H9 (cell line): ENCODE measurements at places on chromosomes 7 and 10.
A peak's percentile ranks its signal among the peaks of the same experiment; 100 is the strongest.

DNA sequence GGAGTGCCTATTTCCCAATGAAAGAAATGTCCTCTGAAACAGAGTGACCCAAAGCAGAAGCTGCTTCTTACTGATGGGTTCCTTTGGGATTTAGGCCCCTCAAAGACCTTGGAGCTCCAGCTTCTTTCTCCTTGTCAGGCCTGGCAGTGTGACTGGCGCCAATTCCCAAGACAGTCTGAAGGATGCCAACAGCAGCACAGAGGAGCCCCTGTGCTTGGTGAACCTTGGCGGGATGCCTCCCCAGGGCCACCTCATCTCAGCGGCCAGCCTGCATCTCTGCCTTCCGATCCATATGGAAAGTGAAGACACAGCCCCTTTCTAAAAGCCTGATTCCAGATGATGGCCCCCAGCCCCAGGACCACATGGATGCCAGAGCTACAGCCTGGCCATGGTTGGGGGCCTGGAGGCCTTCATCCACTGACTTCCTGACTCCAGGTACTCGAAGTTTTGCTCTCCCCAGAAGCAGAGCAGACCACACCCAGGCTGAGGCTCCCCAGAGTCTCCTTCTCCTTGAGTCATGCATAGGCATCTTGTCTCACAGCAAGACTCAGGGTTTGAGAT lies 45.4 kb downstream of the FBXW4 start:
- DNase-seq: no peak

DNA sequence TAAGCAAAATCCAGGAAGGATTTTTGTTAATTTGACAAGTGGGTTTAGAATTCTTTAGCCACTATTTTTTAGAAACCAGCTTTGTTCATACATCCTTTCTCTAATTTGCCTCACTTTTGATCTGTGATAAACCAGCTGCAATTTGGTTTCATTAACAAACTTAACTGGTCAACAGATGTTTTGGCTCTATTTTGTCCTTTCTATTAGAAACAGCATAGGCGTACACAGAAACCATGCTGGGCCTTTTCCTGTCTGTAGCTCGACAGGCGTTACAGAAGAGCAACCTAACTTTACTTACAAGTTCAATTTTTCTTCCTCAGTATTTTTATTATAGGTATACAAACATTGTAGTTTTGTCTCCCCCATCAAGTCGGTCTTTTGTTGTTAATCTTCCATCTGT lies 28.2 kb downstream of the KAT6B start:
- DNase-seq: no peak

DNA sequence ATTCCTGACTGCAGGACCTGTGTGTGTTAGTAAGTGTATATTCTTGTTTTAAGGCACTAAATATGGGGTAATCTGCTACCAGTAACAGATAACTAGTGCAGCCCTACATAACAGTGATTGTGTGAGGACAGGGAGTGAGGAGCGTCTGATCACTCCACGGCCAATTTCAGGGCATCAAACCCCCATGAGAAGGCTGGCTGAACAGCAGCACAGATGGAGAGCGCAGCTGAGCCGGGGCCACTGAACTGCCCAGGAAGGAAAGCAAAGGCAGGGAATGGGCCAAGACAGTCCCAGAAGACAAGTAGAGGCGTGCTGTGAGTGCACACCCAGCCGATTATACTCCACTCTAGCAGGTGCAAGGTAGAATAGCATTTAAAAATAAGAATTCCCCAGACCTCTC lies 157.1 kb upstream of the CHST15 start:
- DNase-seq: no peak

- no peak for DNase-seq
Observed at GRCh38 chr7:2959828-2960599, 83.7 kb downstream of the CARD11 start.

DNA sequence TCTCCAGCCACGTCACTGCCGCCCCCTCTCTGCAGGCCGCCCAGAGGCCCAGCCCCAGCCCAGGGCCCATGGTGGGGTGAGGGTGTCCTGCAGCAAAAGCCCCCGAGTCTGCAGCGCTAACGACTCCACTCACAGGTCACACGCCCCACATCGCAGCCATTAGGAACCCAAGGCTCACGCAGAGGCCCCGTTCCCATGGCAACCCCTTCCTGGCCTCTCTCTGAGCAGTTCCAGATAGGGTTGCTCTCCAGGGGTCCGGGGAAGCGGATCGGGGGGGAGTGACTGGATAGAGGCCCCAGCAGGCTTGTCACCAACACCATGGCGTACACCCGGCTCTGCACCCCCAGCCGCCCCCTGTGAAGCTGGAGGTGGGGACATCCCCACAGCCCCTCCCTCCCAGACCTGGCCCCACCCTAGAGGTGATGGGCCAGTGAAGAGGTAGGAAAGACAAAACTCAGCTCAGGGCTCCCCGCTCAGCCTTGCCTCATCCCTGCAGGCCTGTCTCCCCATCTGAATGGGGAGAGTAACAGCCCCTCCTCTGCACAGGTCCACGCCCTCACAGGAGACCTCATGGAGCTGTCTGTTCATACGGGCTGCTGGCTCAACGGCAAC lies 41.2 kb downstream of the TNRC18 start:
- peak; percentile 68 for DNase-seq

- DNase-seq: no peak
Observed at GRCh38 chr7:157418204-157419034, 81.6 kb downstream of the DNAJB6 start.

GRCh38 chr10:128047351-128047750 lies 78.9 kb downstream of the MKI67 start:
- DNase-seq: peak; percentile 95

DNA sequence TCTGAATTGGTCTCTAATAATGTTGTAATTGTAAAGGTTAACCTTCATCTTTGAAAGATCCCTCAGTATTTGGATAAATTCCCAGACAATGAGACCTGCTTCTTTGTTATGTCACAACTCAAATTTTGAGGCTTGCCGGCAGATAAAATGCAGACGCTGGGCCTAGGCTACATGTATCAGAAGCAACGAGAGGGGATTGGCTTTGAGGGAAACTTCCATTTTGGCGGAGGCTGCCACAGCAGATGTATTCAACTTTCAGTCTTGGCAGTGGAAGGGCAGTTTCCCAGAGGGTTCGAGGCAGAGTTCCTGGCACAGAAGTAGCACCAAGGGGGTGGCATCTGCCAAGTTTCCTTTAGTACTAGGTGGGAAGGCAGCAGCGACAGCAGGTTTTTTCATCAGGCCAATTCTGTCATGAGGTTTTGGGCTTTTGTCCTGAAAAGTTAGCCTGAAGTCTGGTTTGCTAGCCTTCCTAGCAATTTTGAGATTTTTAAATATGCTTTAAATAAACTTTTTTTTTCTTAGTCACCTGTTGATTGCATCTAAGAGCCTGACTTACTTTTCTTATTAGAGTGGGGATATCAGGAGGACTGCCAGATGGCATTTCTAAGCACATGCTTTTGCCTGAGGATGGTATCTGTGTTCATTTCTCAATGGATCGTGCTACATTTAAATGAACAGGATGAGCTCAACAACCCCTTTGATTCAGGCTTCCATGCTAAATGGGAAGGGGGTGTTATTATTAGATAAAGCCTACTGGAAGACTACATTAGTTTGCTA lies 89.5 kb upstream of the FAM3C start:
- DNase-seq: no peak

DNA sequence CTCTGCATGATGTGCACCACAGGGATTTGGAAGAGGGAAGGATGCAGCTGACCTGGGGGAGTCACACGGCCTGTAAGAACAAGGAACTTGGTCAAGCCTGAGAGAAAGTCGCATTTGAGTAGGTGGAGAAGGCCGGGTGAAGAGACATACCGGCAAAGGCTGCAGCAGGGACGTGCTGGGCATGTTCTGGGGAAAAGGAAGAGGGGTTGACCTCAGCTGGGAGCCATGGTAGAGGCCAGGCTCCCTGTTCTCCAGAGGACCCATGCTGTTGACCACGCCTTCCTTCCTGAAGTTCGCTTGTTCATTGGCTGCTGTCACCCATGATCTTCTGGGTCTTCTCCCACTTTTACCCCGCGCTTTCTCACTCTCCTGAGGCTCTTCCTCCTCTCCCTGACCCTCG lies 84.5 kb downstream of the HTR5A start:
- DNase-seq: no peak

- no peak for DNase-seq
Observed at GRCh38 chr7:142384493-142384922, 126.7 kb upstream of the PRSS58 start.

DNA sequence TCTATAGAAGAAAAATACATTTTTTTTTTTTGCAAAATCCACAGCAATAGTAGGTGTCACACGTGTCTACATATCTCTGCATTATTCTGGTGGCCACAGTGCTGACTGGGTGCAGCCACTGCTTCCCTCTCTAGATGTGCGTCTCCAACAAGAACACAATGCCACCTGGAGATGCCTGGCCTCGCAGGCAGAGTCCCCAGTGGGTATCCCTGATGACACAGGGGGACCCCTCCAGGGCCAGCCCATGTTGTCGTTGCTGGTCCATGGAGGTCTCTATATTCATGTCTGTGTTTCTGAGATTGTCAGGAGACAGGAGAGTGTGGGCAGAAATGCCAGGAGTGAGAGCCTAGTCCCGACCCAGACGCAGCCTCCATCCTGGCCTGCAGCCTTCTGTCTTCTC lies 345.9 kb upstream of the SHH start:
- DNase-seq: no peak
